ENCODE measurements at places on chromosomes 12 and 14.

GRCh38 chr14:105366386-105367074 is 31.8 kb upstream of the TEX22 start:
- DNase-seq = no peak

GRCh38 chr12:31929027-31929526 is 30.1 kb upstream of the RESF1 start:
- no peak for DNase-seq

GRCh38 chr14:57390806-57391516 is 575 bp downstream of the NAA30 start:
- peak; percentile 64 for DNase-seq

DNA sequence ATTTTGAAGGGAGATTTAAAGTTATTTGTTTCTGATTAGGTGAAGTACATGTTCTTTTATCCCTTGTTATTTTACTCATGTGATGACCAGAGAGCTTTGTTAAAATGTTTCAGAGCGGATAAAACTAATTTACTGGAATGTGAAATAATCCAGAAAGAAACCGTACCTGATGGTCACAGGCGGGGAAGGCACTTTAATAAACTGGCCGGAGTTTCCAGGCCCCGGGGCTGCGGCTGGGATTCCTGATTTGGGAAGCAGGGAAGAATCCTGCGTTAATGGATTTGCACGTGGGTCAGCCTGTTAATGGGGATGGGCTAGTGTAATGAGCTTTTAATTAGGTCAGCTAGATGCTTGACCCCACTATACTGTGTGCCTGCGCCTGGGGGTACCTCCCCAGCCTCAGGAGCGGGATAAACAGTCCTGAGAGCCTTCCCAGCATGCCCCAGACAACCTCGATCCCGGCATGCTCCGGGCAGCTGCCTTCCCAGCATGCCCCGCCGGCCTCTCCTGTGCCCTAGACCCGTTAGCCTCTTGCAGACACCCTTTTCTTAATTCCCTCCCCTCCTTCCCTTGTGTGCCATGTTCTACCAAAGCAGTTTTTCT is 208.6 kb upstream of the CDKN3 start:
- DNase-seq = no peak

- DNase-seq = peak; percentile 80
Measured at GRCh38 chr12:49264466-49264872, 413 bp upstream of the TUBA1C start.

- no peak for DNase-seq
Measured at GRCh38 chr12:12804011-12804410, 9.1 kb upstream of the DDX47 start.

DNA sequence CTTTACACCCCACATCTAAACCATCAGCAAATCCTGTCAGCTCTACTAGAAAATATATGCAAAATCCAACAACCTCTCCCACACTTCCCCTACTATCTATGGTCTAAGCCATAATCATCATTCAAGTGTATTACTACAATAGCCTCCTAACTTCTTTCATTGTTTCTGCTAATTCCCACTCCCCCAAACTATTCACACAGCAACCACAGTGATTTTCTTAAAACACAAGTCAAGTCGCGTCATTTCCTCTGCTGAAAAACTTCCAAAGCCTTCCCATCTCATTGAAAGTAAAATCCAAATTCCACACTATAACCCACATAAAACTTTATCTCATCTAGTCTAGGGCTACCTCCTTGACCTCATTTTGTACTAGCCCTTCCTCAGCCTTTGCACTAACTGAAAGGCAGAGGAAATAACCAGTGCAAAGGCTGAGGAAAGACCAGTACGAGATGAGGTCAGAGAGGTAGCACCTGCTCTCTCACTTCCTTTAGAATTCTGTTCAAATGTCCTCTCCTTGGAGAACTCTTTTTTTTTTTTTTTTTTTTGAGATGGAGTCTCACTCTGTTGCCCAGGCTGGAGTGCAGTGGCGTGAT is 65.5 kb upstream of the MDM1 start:
- no peak for DNase-seq

DNA sequence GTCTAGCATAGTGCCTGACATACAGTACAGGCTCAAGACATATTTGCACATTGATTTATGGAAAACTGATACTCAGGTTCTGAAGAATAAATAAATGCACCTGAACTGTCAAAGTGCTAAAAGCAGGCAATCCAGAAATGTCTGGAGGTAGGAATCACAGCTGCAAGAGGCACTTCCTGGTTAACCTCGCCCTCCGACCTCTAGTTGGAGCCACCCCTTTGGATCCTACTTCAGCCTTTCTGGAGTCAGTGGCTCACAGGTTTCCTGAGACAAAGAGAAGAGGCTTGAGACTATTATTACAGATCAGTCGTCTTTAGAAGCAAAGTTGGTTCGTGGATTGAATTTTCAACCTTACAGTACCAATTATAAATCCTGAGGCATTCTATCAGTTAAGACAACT is 13.0 kb downstream of the TCP11L2 start:
- no peak for DNase-seq

DNA sequence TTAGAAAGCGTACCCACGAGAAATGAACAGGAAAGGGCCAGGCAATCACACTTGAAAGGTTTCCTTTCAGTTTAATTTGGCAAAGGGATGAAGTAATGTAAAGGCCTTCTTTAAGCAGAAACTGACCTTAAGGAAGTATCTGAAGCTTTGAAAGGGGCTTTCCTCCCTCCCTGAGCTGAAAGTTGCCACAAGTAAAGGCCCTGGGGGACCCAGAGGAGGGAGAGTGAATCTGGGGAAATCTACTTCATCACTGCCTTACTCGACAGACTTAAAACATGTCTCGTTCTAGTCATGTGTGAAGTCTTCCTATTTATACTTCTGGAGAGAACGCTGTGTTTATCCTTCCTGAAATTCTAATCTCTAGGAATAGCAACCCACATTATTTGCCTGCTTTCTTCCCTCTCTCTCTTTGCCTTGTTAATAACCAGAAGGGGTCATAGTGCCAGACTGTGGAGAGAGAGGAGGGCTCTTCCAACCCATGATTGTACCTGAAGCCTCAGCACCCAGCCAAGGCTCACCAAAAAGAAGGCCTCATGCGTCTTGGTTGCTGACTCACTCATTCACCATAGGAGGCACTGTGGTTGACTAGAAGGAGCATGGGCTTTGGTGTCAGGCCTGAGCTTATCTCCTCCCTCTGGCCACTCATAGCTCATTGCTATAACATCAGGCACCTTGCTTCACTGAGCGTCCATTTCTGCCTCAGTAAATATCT is 10.2 kb upstream of the GPX2 start:
- peak; percentile 67 for DNase-seq

- no peak for DNase-seq
Measured at GRCh38 chr14:95137164-95137803, 20.0 kb downstream of the DICER1 start.

GRCh38 chr14:75141062-75141461 is 14.2 kb upstream of the NEK9 start:
- DNase-seq = no peak

GRCh38 chr12:117100251-117100650 is 1.0 kb upstream of the TESC start:
- peak; percentile 41 for DNase-seq

GRCh38 chr12:124862768-124863415 is 772 bp downstream of the SCARB1 start:
- peak; percentile 63 for DNase-seq

DNA sequence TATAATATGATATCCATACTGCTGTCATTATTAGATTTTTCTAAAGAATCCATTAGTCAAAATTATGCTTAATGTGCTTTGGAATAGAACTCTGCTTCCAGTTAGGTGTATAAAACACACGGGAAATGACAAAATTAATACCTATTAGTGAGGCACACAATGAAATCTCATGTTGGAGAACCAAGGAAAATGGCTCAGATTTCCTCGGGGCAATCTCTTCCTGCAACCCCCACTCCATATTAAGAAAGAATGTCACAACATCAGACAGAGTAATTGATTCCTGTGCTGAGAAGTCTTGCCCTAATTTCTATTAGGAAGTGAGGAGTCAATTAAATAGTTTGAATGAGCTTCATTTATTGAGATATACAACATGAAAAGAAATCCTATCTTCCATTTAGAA is 299.8 kb upstream of the KITLG start:
- no peak for DNase-seq

GRCh38 chr12:85283560-85283959 is 3.5 kb downstream of the ALX1 start:
- no peak for DNase-seq

DNA sequence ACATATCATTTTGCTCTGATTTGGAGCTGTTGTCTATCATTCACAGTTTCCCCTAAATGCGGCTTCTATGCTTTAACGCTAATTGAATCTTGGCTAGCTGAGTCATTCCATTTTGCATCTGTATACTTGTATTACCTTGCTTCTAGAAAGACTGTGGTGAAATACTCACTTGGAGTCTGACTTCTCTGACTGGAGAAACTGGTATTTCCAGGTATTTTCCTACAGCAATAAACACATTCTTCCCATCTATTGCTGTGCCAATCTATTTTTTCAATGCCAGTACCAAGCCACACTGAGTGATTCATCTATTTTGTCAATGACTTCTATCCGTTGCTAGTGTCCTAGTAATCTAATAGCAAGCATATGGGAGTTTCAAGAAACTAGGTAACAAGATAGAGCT is 76.0 kb upstream of the ST8SIA1 start:
- DNase-seq = no peak

GRCh38 chr14:55733599-55733998 is 153.6 kb downstream of the KTN1 start:
- no peak for DNase-seq

DNA sequence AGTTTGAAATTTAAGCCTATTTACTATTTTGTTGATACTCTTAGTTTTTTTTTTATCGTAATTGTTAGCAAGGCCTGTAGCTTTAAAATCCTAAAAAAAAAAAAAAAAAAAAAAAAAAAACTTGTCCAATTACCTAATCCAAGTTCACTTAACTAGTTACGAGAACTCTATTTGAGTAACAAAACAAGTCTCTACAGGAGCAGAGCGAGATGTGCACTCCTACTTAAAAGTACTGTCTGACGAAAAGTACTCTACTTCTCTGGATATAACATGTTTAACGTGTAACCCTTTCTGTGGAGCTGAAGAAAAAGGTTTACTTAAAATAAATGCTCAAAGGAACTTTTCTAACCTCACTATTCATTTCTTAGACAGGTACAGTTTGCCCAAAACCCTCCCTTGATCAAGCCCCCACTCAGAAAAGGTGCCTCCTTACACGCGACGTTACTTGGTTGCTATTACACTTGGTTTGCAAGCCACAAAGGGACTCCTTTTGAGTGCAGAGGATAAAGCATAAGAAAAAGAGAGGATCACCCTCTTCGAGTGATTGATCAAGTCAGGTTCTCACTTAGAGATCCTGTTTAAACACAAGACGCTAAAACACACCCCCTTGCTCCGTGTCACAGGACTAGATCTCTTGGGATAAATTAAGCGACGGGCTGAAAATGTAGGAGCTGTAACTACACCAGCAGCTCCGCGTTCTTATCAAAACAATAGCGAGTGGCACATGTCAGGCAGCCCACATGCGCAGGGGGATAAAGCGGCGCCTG is 2.2 kb downstream of the BAZ1A start:
- DNase-seq = peak; percentile 21

DNA sequence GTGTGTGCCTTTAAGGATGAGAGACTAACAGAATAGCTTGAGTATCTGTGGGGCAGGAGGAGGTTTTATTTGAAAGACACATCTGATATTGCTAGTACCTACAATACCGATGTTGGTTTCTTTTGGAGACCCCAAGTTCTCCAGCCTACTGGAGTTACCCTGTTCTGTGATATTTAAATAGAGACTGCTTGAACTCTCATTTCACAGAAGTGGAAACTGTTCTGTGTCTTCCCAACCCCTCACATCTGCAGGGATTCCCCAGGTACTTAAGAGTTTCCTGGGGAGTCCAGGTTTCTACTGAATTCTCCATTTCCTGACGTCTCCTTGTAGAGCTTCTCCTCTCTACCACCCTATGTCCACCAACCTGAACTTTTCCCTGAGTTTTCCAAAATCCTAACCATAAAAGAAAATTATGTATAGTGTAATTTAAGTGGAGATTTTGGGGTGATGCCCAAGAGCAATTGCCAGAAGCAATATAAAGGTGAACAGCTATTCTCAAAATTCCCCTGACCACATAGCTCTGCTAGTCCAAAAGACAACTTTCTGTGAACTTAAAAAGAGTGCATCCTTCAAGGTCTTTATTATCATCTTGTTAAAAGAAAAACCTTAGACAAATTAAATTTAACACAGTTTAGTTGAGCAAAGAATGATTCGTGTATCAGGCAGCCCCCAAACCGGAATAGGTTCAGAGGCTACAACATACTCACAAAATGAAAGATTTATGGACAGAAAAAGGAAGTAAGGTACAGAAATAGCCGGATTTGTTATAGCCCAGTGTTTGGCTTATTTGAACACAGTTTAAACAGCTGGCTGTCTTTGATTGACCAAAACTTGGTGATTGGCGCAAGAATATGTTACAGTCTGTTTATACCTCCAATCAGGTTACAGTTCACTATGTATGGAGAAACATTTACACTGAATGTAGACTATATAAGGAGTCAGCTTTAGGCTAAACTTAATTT is 373.4 kb downstream of the NUAK1 start:
- DNase-seq = no peak

GRCh38 chr12:119288576-119288975 is 46.0 kb upstream of the CCDC60 start:
- no peak for DNase-seq

DNA sequence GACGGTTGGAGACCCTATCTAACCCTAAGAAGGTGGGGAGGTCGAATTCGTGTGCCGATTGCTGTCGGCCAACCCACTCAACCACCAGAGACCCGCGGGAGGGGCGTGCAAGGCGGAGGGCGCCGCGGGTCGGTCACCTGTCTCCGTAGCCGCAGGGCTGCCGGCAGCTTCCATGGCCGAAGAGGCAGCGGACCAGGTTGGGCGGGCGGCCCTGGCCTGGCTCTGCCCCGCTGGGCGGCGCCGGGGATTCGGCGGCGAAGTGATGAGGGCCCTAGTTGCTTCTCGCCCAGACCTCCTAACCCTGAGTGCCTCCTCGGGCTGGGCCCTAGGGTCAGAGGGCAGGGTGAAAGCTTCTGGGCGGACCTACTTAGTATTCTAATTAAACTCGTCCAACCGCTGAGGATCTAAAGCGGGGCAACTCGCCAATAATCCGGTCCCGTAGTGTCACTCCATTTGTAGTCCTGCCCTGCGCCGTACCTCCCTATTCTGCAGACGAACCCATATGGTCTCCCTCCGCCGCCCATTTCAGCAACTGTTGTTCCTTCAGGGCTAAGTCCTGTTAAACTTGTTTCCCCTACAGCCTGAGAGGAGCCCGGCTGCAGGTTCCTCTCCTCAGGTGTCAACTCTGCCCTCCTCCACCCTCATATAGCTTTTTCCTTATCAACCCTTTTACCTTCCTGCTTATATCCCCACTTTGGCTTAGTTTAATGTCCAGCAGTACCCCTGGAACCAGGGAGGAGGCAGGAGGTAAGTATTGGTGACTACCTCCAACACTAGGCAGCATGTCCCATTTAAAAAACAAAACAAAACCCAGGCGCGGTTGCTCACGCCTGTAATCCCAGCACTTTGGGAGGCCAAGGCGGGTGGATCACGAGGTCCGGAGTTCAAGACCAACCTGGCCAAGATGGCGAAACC is at the start of gene PYM1:
Gene PYM1, minus strand, starts transcription at position 307 of the 915 bp plus-strand sequence. Its CDS starts 133 bp downstream, at position 174.
- peak; percentile 87 for DNase-seq

GRCh38 chr14:98140862-98141530 is 1131.0 kb downstream of the BCL11B start:
- no peak for DNase-seq

- DNase-seq = no peak
Measured at GRCh38 chr12:48358937-48359513, 8.3 kb upstream of the ZNF641 start.
